ENCODE measurements at places on chromosomes 2 and 18.

DNA sequence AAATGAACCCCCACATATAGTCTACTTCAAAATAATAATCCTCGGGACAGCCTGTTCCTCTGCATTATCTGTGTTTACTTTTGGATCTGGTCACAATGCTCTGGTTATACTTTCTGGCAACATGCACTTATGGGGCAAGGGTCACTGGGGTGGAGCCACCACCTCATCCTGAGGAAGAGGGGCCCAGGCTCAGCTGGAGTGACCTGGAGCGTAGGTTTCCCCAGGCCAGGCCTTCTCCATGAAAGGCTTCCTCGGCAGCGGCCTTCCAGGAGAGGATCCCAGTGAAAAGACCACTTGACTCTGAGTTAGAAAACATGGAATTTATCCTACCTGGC, 237.4 kb downstream of the SETBP1 start:
- DNase-seq: no peak

GRCh38 chr2:48120759-48121242, 214.5 kb upstream of the FBXO11 start:
- peak; percentile 11 for DNase-seq

DNA sequence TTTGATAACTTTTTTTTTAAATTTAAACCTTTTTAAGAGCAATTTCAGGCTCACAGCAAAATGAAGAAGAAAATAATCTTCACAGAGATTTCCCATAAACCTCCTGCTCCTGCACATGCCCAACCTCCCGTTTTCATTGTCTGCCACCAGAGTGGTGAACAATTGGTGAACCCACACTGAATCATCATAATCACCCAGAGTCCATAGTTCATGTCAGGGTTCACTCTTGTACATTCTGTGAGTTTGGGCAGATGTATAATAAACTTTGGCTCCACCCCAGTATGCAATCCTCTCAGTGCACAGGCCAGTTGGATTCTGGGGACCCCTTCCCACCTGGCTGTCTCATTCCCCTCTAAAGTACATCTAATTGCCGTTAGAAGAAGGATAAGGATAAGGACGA, 24.4 kb downstream of the C18orf54 start:
- no peak for DNase-seq

- DNase-seq: peak; percentile 64
Observed at GRCh38 chr18:13376298-13376840, 157.8 kb downstream of the LDLRAD4 start.

DNA sequence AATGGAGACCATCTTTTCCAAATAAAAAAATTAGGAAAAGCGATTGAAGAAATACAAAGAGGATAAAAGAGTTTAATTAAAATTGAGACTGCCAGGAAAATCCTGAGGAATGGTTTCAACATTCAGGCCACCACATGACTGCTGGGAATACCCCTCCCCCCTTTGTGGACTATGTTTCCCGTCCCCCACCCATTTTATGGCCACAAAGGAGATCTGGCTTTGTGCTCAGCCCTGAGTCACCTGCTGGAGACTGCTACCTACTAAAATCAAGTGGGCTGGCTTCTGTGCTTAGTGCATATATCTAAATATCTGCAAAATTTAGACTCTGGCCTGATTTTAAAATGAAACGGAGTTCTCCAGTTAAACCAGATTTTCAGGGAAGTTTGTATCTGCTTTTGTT, 10.1 kb downstream of the RND3 start:
- no peak for DNase-seq

DNA sequence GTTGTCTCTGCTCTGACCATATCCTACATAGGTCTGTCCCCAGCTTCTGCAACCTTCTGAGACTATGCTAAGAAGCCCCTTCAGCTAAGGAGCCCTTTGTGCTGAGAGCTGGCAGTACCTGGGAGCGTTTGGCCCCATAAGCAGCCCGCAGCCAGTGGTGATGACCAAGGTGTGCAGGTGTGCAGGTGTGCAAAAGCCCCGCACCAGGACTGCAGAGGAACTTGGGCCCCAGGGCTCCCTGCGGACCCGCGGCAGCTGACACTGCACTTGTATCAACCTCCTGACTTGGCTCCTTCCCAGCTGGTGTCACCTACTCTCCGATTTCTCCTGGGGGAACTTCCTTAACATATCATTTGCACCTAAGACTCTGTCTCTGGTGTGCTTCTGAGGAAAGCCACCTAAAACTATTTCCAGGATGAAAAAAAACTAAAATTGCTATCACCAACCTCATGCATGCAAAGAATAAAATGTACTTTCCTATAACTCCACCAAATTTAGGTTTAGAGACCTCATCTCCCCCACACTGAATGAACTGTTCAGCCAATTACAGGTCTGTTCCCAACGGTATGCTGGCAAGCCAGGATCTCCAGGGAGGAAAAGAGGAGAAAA, 16.1 kb upstream of the GNAL start:
- no peak for DNase-seq

- no peak for DNase-seq
Observed at GRCh38 chr2:219405451-219405850, 12.7 kb upstream of the DES start.

DNA sequence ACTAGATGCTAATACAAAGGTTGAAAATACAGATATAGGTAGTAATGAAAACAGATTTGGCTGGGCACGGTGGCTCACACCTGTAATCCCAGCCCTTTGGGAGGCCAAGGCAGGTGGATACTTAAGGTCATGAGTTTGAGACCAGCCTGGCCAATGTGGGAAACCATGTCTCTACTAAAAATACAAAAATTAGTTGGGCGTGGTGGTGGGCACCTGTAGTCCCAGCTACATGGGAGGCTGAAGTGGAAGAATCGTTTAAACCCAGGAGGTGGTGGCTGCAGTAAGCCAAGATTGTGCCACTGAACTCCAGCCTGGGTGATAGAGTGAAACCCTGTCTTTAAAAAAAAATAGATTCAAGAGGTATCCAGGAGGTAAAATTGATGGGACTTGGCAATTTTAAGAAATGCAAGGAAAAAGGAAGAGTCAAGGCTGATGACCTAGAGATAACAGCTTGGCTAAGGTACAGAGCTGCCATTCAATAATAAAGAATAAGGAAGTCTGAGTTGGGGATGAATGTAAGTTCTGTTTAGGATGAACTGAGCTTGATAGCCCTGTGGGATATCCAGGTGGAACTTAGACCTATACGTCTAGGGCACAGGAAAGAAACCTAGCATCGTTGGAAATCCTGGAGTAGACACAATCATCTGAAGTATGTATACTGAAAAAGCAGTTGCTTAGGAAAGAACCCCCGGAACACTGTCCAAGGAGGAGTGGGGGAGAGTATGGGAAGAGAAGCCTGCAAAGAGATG, 9.1 kb downstream of the MAT2A start:
- DNase-seq: no peak

- DNase-seq: no peak
Observed at GRCh38 chr2:198203336-198204069, 399.1 kb downstream of the PLCL1 start.

DNA sequence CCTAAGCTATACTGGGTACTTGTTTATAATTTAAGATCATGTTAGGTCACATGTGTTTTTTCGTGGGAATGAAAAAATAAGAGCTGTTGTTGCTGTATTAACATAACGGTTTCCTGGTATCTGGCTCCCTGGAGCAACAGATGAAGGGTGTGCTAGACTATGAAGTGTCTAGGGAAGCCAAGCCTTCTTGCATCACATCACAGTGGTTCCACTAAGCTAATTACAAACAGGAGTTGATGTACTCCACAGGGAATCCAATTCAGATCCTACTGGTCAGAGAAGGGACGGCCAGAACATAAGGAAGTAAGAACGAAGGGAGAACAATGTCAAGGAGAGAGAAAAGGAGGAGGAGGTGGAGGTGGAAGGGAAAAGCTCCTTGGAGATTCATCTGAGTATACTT, 193.0 kb upstream of the CYP26B1 start:
- no peak for DNase-seq

DNA sequence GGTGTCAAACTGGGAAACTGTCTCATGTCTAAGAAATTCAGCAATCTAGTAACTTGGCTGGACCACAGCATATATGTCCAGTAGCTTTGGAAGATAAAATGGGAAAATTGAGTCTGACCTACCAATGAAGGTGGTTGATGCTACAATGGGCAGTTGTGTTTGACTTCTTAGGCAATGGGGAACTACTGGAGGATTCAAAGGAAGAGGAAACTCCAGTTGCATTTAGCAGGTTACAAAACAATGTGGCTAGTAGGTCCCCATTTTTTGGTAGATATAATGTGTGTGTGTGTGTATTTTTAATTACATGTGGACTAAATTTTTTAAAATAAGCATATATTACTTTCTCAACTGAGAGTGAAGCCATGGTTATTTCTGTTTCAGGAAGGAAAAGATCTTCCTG, 427.7 kb downstream of the NBAS start:
- DNase-seq: no peak

DNA sequence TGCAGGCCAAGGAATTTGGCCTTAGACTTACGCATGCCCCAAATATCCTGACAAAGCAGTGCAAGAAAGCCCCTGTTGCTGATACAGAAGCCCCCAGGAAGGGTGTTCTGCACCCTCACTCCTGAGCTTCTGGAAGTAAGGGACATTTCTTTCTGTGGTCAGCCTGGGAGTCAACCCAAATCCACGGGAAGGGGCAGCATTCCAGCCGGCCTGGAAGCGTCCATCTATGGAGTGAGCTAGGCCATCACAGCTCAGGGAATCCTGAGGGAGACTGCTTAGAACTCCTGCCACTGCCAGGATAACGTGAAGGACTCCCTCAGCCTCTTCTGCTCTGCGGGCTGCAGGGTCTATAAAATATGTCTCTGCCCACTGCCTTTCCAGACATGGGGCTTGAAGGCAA, 173.9 kb downstream of the ANAPC1 start:
- DNase-seq: no peak

DNA sequence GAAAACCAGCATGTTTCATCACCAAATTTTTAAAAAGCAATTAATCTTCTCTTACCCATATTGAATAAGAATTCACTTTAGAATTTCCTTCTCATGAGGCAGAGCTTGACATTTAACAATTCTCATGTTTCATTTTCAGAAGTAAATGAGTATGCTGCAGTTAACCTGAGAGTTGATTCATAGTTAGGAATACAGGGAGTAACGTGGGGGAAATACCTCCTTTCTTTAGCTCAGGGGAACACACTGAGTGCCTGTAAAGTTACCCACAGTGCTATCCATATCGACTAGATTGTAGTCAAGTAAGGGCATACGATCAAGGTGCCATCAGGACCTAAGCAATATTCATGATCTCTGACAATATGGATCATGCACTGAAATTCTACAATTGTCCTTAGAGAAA, 38.9 kb upstream of the ATIC start:
- DNase-seq: no peak

DNA sequence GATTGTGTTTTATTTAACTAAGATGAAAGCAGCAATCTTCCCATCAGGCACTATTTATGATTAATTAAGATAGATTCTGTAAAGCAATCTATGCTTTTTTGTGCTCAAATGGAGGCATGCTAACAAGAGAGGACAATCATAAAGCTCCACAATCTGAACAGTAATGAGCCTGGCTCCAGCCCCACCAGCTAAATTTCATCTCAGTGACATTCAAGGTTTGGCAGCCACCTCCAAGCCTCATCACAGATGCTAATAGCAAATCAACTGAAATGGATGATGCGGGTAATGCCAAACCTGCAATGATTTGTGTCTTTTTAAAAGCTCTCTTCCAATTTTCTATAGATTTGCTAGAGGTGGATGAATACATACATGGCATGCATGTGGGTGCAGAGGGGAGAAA, 456.6 kb downstream of the TDRD15 start:
- DNase-seq: no peak

GRCh38 chr2:201758873-201759272, 21.9 kb downstream of the ALS2 start:
- no peak for DNase-seq

DNA sequence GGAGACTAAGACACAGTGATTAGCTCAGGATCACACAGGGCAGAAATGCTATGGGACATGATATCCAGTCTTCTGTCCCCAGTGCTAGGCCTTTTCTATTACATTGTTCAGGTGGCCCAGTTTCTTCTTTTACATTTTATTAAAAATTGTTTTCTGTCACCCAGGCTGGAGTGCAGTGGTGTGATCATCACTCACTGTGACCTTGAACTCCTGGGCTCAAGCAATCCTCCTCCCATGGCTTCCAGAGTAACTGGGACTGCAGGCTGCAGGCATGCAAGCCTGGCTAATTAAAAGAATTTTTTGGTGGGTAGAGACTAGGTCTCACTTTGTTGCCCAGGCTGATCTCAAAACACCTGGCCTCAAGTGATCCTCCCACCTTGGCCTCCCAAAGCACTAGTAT, 15.4 kb downstream of the PDK1 start:
- no peak for DNase-seq

DNA sequence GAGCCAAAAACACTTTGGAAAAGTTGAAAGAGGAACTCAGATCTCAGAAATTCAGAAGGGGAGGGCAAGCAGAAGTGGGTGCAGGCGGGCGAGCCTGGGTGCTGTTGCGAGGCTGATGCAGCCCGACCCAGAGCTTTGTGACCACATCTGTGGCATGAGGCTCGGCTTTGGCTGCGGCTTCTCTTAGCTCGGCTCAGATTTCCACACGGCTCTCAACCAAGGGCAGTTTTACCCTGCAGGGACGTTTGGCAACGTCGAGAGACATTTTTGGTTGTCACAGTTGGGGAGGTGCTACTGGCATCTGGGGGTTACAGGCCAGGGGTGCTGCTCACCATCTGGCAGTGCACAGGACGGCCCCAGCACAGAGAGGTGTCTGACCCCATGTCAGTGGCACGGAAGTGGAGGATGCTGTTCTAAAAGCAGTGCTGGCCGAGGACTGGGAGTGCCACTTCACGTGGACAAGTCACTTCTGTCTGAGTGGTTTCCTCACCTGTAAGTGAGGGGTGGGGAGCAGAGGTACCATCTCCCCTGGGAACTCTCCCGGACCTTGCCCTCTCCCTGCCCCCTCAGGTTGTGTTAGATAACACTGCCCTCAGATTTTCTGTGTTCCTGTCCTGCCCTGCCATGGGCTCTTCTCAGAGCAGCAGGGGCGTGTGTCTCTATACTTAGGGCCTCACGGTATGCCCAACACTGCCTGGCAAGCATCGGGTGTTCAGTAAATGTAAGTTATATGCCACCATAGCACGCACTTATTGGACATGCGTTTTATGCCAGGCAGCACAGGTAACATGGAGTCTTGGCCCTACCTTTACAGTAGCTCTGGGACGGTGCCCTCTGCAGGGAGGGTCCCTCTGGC, 48.7 kb upstream of the FAHD2A start:
- no peak for DNase-seq

- DNase-seq: no peak
Observed at GRCh38 chr2:6372317-6372901, 493.3 kb downstream of the CMPK2 start.

- no peak for DNase-seq
Observed at GRCh38 chr2:18740474-18740881, 151.1 kb upstream of the NT5C1B start.

- DNase-seq: no peak
Observed at GRCh38 chr2:234415706-234416105, 81.2 kb downstream of the ARL4C start.

GRCh38 chr18:9700261-9700796, 7.8 kb upstream of the RAB31 start:
- no peak for DNase-seq

- DNase-seq: no peak
Observed at GRCh38 chr2:100422320-100423055, 5.0 kb upstream of the CHST10 start.

- no peak for DNase-seq
Observed at GRCh38 chr2:118670838-118671237, 176.6 kb downstream of the EN1 start.

GRCh38 chr2:231297108-231297908, 98.2 kb upstream of the B3GNT7 start:
- peak; percentile 24 for DNase-seq

Data from CD4-positive, alpha-beta T cell treated with Interleukin-21 for 1 hour (primary cell).